CD4-positive, alpha-beta T cell treated with Interleukin-1 beta for 1 hour (primary cell): ENCODE measurements at places on chromosomes 5 and 9.
A peak's percentile ranks its signal among the peaks of the same experiment; 100 is the strongest.

GRCh38 chr9:35689542-35690293 lies at the start of gene TPM2:
TSS of gene TPM2 (minus strand) at chr9:35689925. CDS start at chr9:35689817, 108 bp downstream.
- no peak for DNase-seq

GRCh38 chr9:97617939-97618416 lies 15.2 kb downstream of the TSTD2 start:
- no peak for DNase-seq

- no peak for DNase-seq
These were observed 7.9 kb downstream of the FCN1 start for GRCh38 chr9:134909511-134910481.

- no peak for DNase-seq
These were observed 217.1 kb downstream of the ENC1 start for GRCh38 chr5:74423383-74423782.

DNA sequence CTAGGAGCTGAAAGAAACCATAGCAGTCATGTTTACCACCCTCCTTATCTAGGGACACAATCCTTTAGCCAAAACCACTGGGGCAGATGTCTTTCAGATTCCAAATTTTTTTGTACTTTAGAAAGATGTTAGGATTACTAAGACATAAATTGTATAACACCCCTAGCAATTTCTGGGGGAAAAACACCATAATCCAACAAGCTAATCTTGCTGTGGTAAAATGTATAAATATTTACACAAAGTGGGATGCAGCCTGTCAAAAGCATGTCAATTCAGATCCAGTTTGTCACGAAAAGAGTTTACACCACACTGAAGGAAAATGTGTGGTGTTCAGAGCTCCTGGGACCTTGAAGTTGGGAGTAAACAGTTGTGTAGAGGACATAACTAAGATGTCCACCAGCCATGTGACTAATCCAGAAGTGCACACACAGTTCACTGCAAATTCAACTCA lies 274.3 kb downstream of the ADAMTSL1 start:
- no peak for DNase-seq

DNA sequence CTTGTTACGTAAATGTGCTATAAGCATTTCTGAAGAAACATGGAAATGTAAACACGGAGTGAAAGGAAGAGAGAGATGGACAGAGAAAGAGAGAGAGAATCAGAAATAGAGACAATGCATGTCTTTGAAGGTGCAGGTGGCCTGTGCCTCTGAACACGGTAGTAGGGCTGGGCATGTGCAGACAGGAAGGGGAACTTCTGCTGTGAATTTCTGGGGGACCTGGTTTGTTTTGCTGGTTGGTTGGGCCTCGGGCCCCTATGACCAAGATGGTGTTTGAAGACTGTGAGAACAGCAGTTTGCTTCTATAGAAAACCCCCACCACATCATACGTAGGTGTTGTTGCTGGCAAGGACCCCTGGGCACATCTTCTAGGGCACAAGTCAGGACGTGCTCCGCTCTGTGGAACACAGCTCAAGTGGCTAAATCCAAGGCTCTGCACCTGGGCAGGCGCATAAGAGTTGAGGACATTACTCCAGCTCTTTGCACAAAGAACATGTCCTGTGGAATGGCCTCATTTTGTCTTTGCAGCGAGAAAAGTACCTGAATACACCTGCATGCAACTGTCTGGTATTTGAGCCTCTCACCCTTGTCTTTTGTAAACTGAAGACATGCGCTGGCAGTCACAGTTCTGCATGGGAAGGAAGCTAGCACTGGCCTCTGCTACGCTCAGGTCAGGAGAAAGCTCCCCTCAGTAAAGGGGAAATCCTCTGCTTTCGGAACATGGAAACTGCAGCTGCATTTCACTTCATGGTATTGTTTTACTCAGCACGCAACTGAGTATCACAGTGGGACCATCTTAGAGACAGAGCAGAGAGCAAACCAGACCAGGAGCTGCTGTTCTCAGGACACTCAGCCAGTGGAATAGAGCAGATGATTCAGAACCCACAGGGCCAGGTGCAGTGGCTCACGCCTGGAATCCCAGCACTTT lies 2.7 kb downstream of the OR2V2 start:
- DNase-seq = no peak

DNA sequence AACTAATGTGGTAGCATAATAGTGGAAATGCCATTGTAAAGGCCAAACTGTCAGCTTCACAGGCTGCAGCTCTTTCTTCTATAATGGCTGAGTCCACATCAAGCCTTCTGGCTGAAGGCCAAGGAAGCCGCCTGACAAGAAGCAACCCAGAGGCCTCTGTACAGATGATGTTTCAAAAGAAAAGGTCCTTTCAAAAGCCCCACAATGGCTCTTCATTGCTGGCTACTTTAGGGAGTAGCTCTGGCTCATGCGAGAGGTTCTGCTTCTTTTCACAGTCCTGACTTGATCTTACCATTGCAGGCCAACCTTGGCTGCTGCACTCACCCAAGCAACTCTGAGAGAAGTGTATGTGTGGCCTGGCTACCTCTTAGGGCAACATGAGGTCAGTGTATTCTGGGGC lies 54.5 kb upstream of the EQTN start:
- DNase-seq = no peak

DNA sequence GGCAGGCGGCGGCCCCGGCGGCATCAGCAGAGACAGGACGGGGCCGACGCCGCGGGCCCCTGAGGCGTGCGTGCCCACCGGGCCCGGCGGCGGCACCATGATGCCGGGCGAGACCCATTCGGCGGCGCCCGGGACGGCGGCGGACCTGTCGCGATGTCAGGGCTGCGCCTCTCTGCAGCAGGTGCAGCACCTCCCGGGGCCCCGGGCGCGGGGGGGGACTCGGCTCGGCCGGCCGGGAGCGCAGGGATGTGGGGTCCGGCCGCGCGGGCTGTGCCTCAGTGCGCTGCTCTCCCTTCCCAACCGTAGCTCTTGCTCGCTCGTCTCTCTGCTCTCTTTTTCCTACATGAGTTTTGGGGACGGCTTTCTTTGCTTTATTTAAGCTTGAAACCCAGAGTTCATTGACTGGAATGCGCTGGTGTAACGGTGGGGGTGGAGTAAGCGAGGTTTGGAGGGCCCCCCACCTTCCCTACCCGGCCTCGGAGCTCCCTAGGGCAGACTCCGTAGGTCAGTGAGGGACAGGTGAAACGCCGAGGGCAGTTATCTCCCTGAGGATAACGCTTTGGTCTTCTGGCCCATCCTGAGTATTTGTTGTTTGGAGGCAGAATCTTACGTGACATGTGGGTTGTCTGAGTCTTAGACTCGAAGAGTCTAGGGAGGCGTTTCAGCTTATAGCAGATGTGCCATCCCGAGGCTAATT lies 490 bp downstream of the ICE1 start:
- DNase-seq = no peak

- no peak for DNase-seq
These were observed 845.4 kb downstream of the EFNA5 start for GRCh38 chr5:106825374-106825773.

GRCh38 chr5:7488734-7489133 lies 92.8 kb downstream of the ADCY2 start:
- DNase-seq = no peak

- no peak for DNase-seq
These were observed 29.4 kb downstream of the OLFM1 start for GRCh38 chr9:135116881-135117280.

- DNase-seq = no peak
These were observed 18.2 kb upstream of the CARD19 start for GRCh38 chr9:93077811-93078210.

- DNase-seq = no peak
These were observed 372.1 kb downstream of the TLE1 start for GRCh38 chr9:81317223-81317622.

DNA sequence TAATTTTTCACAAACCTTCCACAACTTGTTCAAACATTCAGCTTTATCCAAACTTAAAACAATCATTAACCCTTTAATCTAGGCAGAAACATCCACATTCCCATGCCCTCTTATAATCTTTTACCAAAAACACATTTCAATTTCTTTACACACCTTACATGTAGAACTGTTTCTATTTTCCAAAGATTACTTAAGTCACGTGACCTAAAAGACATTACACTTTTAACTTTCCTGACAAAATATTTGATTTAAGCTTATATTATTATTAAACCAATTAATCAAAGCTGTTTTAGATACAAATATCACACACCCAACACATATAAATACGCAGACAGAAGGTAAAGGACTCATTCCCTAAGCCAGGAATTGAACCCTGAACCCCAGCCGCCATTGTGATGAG lies 21.0 kb upstream of the MRPS30 start:
- DNase-seq = no peak

- no peak for DNase-seq
These were observed 6.8 kb downstream of the ENC1 start for GRCh38 chr5:74633695-74634094.

- no peak for DNase-seq
These were observed 7.2 kb downstream of the TBCA start for GRCh38 chr5:77768978-77769377.

DNA sequence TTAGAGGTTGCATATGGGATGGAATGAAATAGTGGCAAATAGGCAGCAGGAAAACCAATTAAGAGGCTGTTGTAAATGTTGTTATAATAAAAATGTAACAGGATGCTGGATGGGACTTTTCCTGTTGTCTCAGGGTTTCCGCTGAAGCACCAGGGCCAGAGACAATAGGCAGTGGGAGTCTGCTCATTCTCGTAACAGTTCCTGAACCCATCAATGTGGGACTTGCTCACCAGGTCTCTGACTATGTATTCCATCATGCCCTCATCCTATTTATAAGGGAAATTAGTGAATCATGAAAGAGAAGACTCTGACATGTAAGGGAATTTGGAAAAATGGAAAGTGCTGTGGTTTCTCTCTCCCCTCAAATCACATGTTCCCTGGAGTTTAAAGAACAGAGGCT lies 23.5 kb upstream of the SSBP2 start:
- no peak for DNase-seq

GRCh38 chr5:164358531-164359259 lies 853.3 kb downstream of the MAT2B start:
- no peak for DNase-seq

GRCh38 chr5:32589416-32589815 lies 4.1 kb downstream of the SUB1 start:
- DNase-seq = no peak

GRCh38 chr9:567747-568305 lies 273.7 kb upstream of the DMRT1 start:
- DNase-seq = no peak

GRCh38 chr5:153793699-153794098 lies 245.0 kb downstream of the FAM114A2 start:
- DNase-seq = no peak

DNA sequence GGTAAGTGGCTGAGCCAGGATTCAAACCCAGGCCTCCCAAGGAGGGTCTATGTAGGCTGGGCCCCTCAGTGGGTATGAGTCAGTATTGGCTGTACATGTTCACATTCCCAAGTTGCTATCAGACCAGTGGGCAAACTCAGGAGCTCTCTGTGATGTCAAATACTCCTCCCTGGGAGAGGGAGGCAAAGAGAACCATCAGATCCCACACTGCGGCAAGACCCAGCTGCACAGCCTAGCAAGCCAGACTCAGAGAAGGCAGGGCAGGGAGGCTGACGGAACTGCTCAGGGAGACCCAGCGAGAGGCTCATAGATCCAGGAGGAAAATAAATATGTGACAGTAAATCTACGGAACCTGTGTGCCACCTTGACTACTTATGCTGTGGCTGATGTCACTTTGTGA lies 42.6 kb upstream of the SAP30L start:
- DNase-seq = no peak

- no peak for DNase-seq
These were observed 513 bp downstream of the FAM193B start for GRCh38 chr5:177553671-177554429.

- no peak for DNase-seq
These were observed at the start of gene PDLIM4 for GRCh38 chr5:132257131-132258101. TSS of gene PDLIM4 (plus strand) at chr5:132257696. CDS start at chr5:132257735, 39 bp downstream.

- peak; percentile 51 for DNase-seq
These were observed 3.4 kb upstream of the DCTN4 start for GRCh38 chr5:150762211-150762610.

- no peak for DNase-seq
These were observed 92.6 kb downstream of the TENT4A start for GRCh38 chr5:6805841-6806240.

- DNase-seq = no peak
These were observed 61.4 kb downstream of the C5orf15 start for GRCh38 chr5:133907075-133907474.

DNA sequence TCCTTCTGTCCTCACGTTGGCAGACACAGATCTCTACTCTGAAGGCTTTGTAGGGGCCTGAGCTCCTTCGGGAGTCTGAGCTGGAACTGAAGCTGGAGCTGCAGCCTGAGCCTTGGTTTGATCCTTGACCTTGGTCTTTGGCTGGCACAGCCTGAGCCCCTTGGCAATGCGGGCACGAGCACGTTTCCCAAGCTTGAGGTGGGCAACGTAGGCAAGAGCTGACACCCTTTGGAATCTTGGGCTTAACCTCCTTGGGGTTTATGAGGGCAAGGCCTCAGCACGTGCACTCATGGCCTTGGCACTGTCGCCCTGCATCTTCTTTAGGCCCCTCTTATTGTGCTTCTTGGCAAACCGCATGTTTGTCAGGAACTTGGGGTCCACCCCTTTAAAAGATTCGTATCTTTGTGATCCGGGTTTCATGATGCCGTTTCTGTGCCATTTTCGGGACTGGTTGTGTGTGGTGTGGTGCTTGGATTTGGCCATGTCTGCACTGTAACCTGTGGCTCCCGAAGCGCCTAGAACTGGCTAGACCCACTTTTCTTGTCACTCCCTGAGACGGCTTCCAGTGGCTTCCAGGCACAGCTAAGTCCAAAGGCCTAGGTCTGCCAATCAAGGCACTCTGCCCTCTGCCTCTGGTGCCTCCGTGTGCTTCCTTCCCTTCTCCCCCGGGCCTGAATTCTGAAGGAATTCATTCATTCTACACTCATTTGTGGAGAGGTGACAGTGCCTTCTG lies 1.4 kb downstream of the SUSD1 start:
- no peak for DNase-seq

DNA sequence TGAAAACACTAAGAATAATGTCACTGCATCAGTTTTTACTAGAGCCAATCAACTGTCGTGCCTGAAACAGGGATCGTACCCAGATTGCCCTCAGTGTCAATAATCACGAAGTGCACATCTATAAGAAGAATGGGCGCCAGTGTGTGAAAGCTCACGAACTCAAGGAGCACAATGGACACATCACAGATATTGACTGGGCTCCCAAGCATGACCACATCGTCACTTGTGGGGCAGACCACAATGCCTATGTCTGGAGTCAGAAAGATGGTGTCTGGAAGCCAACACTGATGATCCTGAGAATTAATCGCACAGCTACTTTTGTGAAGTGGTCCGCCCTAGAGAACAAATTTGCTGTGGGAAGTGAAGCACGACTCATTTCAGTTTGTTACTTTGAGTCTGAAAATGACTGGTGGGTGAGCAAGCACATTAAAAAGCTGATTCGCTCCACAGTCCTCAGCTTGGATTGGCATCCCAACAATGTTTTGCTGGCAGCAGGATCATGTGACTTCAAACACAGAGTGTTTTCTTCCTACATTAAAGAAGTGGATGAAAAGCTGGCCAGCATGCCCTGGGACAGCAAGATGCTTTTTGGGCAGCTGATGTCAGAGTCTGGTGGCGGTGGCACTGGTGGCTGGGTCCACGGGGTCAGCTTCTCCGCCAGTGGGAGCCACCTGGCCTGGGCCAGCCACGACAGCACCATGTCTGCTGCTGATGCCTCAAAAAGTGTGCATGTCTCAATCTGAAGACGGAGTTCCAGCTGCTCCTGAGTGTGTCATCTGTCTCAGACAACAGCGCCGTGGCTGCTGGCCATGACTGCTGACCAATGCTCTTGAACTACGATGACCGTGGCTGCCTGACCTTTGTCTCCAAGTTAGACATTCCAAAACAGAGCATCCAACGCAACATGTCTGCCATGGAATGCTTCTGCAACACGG lies 32.2 kb downstream of the NSA2 start:
- DNase-seq = no peak

- no peak for DNase-seq
These were observed 101.0 kb downstream of the PIP5K1B start for GRCh38 chr9:68805890-68806517.

- DNase-seq = peak; percentile 53
These were observed at the start of gene VCAN for GRCh38 chr5:83471405-83472212. TSS of gene VCAN (plus strand) at chr5:83471744. CDS start at chr5:83483519, 11,775 bp downstream.
